ENCODE measurements at places on chromosomes 7 and 10.

- no peak for DNase-seq
Measured at GRCh38 chr10:7988989-7989388, 65.5 kb upstream of the GATA3 start.

DNA sequence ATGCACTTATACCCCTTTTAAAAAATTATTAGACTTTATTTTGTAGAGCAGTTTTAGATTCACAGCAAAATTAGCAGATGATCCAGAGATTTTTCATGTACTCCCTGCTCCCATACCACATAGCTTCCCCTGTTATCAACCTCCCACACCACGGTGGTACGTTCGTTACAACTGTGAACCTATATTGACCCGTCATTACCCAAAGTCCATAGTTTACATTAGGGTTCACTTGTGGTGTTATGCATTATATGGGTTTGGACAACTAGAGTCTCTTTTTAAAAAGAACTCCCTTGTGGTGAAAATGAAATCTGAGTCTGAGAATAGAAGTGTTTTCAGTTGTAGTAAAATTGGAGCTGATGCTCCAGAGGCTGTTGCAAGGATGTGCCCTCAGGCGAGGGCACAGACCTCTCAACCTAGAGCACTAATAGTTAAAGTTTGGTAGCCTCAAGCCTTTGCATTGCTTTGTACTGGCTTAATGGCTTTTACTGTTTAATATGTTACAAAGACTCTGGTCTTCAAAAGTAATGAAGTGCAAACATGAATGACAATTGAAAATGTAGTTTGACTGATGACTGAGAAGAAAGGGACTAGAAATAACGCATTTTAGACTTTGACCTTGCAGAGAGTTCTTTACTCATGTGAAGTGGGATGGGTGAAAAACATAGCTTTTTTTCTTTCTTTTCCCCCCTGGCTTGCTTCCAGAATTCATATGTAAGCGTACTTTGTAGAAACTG is 30.6 kb upstream of the CSTF2T start:
- DNase-seq: no peak

DNA sequence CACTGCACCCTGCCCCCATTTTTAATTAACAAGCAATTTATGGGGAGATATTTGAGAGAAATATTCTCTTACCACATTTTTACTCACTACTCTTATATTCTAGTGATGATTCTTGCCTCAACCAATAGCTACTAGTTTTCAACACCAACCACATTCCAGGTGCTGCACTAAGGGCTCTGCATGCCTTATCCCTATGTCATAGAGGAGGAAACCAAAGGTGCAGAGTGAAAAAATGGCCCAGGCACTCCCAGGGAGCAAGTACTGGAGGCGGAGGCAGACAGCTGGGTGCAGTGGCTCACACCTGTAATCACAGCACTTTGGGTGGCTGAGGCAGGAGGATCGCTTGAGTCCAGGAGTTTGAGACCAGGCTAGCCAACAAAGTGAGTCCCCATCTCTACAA is 35.5 kb upstream of the TPST1 start:
- DNase-seq: no peak

GRCh38 chr7:92422926-92423325 is 24.4 kb upstream of the GATAD1 start:
- no peak for DNase-seq

- no peak for DNase-seq
Measured at GRCh38 chr7:128837521-128837921, 7.3 kb downstream of the FLNC start.

GRCh38 chr7:25118048-25118753 is 6.9 kb downstream of the CYCS start:
- no peak for DNase-seq

GRCh38 chr7:114444196-114444595 is 29.6 kb downstream of the FOXP2 start:
- no peak for DNase-seq

DNA sequence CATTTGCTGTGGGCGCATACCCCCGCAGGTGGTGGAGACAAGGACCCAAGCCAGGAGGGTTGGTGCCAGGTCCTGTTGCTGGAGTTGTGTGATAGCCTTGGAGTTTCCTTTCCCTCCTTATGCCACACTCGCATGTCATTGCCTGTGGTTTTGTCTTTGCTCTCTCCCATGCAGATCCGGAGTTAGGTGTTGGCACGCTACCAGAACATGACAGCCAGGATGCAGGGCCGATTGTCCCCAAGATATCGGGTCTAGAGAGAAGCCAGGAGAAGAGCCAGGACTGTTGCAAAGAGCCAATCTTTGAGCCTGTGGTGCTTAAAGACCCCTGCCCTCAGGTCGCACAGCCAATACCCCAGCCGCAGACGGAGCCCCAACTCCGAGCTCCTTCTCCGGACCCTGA is 369.2 kb upstream of the GALNT17 start:
- DNase-seq: no peak

GRCh38 chr10:21927631-21928353 is 75.7 kb downstream of the DNAJC1 start:
- no peak for DNase-seq

GRCh38 chr7:128884561-128885369 is 22.1 kb downstream of the ATP6V1F start:
- no peak for DNase-seq

DNA sequence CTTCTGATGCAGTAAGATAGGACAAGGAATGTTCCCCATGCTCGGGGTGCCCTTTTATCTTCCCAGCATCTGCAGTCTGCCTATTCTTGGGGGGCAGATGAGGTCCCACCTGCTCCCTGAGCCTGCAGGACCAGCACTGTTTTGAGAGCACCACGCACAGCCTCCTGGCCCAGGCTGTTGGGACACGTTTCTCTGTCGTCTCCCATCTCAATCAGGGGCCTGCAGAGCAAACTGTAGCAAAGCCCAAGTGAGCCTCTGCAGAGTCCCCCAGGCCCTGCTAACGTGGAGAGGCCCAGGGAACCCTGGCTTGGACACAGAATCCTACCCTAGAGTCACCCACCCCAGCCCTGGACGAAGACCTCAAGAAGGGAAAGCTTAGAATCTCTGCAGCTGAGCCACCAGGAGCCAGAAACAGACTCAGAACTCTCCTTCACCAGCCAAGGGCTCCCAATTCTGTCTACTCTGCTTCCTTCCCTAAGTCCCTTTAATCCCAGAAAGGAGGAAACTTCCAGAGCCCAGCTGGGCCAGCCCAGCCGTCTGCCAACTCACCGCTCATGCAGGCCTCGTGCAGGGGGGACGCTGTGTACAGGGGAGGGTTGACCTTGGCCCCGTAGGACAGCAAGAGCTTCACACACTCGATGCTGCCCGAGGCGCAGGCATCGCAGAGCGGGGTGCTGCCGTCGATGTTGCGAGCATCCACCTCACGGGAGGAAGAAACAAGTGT is 15.6 kb downstream of the ASB13 start:
- DNase-seq: no peak

DNA sequence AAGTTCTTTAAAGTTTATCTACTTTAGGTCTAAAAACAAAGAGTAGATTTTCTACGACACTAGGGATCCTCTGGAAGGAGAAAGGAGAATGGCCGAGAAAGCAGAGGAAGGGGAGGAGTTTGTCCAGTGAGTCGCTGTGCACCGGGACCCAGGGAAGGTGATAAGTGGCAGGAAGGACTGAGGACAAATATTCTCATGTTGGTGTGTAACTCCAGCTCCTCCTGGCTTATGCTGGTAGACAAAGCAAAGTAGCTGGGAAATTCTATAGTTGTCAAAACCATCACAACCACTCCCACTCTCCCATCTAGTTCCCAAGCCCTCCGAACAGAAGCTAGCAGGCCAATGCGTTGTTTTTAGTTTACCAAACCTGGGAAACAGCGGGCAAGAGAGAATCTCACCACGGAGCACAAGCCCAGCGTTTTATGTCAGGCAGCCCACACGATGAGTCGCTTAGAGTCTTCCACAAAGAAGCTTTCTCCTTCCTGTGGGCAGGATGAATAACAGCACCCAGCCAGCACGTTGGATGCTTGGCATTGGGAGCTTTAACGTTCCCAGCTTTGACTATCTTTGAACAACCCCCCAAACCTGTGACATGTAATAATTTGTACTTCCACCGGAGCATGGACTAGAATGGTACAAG is 32.9 kb upstream of the JCAD start:
- DNase-seq: no peak

GRCh38 chr10:115762029-115762428 is 511.0 kb downstream of the GFRA1 start:
- DNase-seq: no peak

DNA sequence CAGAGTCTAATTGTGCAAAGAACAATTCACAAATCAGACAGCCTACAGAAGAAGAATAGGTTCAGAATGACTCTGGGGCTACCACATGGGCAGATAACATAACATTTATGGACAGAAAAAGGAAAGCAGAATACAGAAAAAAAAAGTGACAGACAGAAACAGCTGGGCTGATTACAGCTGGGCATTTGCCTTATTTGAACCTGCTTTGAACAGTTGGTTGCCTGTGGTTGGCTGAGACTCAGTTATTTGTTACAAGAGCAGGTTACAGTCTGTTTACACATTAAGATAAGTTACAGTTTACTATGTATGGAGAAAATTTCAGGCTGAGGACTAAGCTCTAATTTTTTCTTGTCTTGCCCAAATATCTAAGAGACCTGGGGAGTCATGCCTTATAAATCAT is 327.2 kb downstream of the GALNT17 start:
- no peak for DNase-seq

DNA sequence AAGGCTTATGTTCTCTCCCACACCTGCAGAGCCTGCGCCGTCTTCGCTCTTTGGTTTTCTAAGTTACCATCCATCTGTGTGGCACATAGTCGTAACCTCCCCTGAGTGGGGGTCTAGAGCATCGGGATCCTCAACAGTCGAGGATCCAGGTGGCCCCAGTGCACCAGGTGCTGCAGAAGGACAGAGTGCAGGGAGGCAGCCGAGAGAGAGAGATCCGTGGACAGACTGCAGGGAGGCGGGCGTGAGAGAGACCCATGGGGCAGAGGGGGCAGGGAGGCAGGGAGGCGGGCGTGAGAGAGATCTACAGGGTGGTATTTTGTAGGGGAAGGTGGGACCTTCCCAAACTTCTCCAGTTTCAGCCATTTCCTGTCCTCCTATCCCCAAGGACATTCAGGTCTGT is 42.3 kb downstream of the PFKP start:
- no peak for DNase-seq

DNA sequence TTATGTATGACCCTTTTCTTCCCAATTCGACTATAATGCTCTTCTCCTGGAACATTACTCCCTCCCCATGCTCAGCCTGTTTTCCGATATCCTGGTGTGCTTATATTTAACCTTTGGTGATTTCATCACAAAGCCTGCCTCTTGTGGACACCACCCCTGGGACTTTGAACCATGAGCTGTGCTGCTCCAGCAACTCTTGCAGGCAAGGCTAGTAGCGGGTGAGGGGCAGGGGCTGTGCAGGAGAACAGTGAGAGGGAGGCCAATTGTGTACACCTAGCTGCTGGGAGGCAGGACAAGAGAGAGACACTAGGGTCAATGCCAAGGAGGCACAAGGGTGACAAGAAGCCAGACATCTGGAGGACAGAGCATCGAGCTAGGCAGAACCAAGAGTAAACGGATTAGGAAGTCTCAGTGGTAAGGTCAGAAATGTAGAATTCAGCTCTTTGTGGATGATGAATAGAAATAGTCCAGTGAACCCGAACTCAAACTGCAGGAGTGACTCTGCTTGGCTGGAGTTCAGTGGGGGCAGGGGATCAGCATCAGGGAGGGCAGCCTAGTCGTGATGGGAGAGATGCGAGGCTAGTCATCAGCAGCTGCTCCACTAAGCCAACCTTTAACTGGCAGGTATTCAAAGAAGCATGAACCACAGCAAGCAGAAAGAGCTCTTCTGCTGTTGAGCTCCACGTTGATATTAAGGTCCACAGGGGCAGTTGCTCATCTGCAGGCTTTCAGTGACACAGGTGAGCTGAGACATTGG is 31.0 kb upstream of the MKI67 start:
- no peak for DNase-seq

- DNase-seq: no peak
Measured at GRCh38 chr10:48632166-48632565, 27.3 kb upstream of the ARHGAP22 start.

- no peak for DNase-seq
Measured at GRCh38 chr10:15172306-15172840, 3.9 kb upstream of the NMT2 start.

DNA sequence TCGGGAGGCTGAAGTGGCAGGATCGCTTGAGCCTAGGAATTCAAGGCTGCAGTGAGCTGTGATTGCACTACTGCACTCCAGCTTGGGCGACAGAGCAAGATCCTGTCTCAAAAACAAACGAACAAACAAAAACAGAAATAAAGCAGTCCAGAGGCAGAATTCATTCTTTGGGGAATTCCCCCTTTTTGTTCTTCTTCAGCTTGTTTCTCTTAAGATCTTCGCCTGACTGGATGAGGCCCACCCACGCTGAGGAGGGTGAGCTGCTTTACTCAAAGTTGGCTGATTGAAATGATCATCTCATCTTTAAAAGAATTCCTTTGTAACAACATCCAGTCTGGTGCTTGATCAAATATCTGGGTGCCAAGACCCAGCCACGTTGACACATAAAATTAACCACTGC is 10.7 kb downstream of the MRC1 start:
- no peak for DNase-seq

GRCh38 chr7:12764458-12764891 is 77.0 kb downstream of the ARL4A start:
- no peak for DNase-seq

DNA sequence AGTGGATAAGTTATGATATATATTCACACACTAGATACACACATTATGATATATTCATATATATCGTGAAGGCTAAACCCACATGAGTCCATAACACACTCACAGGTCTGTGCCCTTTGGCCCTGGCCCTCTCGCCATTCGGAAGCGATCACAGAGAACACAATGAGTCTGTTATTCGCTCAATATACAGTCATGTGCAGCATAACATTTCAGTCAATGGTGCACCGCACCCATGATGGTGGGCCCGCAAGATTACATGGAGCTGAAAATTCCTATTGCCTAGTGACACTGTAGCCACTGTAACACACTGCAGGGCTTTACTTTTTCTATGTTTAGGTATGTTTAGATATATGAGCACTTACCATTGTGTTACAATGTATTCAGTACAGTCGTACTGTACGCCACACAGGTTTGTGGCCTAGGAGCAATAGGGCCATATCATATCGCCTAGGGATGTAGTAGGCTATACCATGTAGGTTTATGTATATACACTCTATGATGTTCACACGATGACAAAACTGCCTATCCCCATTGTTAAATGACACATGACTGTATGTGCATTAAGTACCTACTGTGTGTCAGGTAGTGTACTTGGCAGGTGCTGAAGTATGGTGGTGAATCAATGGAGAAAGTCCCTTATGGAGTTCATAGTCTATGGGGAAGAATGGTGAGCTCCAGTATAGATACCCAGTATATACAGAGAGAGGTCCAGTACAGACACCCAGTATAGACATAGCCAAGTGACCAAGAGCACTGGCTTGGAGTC is 198.8 kb upstream of the KLF14 start:
- DNase-seq: no peak

- DNase-seq: no peak
Measured at GRCh38 chr10:81847675-81848074, 27.3 kb upstream of the NRG3 start.

GRCh38 chr7:151249732-151250072 is 1.2 kb upstream of the SMARCD3 start:
- DNase-seq: no peak

GRCh38 chr10:85609509-85609908 is 757.1 kb downstream of the GRID1 start:
- DNase-seq: no peak

- DNase-seq: no peak
Measured at GRCh38 chr7:149599636-149600206, 102.1 kb upstream of the ZNF746 start.

- no peak for DNase-seq
Measured at GRCh38 chr7:23357190-23358093, 58.3 kb downstream of the MALSU1 start.

Measured in activated CD4-positive, CD25-positive, alpha-beta regulatory T cell (primary cell).